CD8-positive, alpha-beta T cell (primary cell): ENCODE measurements at places on chromosomes 16 and 17.
A peak's percentile ranks its signal among the peaks of the same experiment; 100 is the strongest.

DNA sequence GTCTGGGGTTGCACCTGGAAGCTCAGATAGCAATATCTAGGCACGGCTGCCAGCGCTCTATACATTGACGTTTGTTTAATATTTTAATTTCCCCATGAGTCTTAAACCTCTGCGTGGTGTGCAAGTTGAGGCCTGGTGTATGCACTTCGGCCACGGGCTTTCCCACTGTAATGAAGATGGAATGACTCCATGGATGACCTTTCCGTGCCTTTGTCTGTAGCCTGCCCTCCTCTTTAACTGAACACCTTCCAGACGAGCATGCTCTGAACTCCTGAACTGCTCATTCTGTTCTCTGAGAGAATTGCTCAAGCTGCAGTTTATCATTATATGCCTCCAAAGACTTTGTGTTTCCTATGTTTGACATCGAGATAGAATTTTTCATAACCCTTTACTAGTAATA lies 438.8 kb downstream of the WWOX start:
- no peak for DNase-seq

- DNase-seq = no peak
Measured at GRCh38 chr16:86716649-86717048, 138.3 kb downstream of the FOXL1 start.

DNA sequence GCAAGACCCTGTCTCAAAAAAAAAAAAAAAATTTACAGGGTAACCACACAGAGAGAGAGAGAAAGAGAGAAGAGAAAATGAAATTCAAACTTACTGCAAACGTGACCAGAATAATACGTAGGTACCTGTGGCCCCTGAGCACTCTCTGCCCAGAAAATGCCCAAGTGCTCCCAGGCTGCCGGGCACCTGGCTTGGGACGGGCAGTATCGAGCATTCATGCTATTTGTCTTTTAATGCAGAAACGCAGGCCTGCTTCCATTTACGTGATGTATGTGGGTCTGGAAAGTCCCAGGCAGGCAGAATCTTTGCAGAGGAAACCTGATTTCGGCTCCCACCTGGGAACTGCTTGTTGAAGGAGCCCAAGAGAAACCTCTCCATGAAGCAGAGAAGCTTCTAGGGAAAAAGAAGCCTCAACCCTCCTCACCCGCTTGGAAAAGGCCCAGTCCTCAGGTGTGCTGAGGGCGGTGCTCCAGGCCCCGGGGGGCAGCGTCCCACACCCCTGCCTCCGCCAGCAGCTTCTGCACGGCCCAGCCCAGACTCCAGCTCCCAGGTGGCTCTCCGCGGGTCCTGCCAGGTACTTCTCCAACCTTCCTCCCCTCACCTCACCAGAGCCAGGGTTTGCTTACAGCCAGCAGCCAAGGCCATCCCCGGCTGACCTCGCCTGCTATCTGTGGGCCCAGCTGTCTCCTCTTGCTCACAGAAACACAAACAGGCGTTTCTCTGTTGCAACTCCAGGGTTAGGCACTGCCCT lies 14.0 kb downstream of the RPH3AL start:
- no peak for DNase-seq

- DNase-seq = no peak
Measured at GRCh38 chr16:48503779-48504178, 106.2 kb downstream of the N4BP1 start.

DNA sequence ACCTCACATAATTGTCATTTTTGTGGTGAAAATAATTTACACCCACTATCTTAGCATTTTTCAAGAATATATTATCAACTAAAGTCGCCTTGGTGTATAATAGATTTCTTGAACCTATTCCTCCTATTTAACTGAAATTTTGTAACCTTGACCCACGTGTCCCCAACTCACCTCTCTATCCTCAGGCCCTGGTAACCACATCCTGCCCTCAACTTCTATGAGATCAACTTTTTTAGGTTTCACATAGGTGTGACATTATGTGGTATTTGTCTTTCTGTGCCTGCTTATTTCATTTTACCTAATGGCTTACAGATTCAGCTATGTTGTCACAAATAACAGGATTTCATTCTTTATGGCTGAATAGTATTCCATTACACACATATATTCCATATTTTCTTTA lies 73.0 kb upstream of the CNTNAP4 start:
- DNase-seq = no peak

DNA sequence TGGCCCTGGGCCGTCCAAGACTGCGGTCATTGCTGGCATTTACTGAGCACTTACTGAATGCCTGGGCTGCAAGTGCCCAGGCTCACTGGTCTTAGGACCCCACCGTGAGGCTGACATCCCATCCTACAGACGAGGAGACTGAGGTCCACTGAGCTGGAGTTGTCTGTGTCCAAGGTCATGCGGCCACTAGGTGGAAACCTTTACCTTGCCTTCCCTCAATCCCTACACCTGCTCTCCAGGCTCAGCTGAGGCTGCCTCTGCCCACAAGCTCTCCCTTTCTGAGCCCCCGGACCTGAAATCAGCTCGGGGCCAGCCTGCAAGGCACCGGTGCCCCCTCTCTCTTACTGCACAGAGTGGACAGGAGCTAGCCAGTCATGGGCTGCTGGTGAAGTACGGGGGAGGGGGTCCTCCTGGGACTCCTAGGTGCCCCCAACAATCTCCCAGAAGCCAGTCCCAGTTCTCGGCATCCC lies 1.5 kb downstream of the CASKIN1 start:
- DNase-seq = peak; percentile 23

GRCh38 chr16:85491058-85491771 lies 121.9 kb upstream of the GSE1 start:
- peak; percentile 8 for DNase-seq

DNA sequence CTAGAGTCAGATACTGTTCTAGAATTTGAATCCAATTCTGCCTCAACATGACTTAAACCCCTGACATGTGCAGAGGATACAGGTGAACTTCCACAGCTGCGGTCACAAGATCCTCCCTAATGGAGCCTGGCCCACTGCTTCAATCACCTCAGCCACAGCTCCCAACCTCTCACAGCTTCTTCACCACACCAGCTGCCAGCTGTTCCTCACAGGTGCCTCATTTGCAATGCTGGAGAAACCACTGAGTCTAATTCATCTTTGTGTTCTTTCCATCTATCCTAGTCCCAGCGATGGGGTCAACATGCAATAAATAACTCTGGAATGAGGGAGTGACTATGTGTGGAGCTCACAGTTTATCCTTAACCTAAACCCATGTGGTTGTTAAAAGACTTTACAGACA lies 72.0 kb upstream of the MAF start:
- DNase-seq = no peak

- peak; percentile 65 for DNase-seq
Measured at GRCh38 chr17:72725433-72726068, 366.9 kb downstream of the SLC39A11 start.

- DNase-seq = no peak
Measured at GRCh38 chr17:75808905-75809621, 24.5 kb downstream of the UNK start.

DNA sequence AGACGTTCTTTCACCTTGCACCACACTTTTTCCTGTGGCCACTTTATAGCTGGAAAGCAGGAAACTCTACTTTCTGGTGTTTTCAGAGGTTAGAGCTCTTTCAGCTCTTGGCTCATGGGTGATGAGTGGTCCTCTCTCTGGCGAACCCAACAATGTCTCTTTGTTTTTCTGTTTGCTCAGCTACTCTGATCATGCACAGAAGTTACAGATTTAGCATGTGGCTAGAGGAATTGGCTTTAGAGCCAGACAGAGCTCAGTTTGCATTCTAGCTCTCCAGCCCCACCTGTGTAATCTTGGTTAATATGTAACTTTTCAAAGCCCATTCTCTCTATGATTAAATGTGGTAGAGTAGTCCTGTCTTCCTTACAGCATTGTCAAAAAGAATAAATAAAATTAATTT lies 225.2 kb downstream of the HAPSTR1 start:
- DNase-seq = no peak

DNA sequence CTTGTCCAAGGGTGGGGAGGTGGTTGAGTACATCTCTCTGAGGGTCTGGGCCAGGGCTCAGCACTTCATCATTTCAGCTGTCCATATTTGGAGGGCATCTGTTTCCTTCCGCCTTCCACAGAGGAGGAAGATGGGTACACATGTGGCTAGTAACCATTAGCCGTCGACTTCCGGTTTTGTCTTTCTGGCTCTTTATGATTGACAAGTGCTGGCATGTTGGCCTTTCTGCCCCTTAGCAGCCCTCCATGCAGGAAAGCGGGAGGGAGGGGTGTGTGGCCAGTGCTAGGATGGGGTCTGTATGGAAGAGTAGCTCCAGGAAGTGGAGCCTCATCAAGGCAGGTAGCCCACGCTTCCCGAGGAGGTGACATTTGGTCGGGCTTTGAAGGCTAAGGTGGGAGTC lies 69.6 kb downstream of the RAI1 start:
- DNase-seq = peak; percentile 64

GRCh38 chr17:17714879-17715278 lies 33.6 kb downstream of the RAI1 start:
- DNase-seq = no peak

DNA sequence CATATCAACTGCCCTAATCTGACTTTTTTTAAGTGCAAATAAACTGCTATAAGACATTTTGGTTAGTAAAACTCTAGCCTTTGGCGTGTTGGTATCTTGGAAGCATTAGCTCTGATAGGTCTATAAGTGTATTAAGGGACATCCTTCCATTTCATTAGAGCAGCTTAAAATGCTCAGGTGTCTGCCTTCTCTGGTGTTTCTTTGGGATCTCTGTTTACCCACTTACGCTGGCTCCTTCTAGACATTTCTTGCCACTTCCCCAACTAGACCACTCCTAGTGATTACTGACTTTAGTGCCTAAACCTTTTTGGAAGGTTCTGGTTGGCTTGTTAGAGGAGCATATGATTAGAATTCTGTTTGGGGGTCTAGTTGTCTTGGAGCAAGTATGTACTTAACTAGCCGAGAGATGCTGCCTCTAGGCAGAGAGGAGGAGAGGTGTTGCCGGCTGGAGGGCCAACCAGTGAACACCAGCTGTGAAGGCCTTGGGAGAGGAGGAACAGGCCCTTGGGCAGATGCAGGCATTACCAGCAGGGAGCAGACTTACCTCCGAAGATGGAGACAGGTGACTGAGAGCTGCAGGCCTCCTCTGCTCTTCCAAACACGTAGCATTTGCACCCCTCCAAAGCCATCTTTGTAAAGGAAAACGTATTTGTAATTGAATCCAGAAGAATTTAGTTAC lies 15.2 kb upstream of the CLEC18C start:
- DNase-seq = no peak

DNA sequence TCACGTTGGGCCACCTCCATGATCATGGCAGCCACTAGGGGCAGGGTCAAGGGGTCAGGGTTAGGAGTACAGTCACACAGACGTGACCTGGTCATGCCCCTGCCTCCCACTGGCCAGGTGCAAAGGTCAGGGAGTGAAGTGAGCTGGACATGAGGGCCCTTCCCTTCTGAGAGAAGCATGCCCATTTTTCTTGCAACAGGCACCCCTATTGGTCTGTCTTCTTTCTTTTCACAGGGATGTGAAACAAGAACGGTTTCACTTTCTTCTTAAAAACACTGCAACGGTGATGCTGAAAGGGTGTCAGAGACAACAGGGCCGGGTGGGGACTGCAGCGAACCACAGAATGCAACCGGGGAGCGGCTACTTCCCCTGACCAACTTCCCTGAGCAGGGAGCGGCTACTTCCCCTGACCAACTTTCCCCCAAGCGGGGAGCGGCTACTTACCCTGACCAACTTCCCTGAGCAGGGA lies 52.1 kb upstream of the DOC2B start:
- DNase-seq = no peak

- no peak for DNase-seq
Measured at GRCh38 chr16:920051-920681, 50.6 kb downstream of the LMF1 start.

DNA sequence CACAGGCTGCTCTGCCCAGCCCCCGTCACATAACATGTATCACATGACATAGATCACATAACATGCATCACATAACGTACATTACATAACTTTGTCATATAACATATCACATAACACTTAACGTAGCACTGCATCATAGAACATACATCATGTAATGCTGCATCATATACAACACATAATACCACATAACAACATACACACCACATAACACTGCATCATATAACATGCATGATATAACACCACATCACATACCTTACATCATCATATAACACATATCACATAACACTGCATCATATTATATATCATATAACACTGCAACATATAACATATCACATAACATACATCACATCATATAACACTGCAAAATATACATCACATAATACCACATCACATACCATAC lies 83.8 kb downstream of the AXIN2 start:
- no peak for DNase-seq

DNA sequence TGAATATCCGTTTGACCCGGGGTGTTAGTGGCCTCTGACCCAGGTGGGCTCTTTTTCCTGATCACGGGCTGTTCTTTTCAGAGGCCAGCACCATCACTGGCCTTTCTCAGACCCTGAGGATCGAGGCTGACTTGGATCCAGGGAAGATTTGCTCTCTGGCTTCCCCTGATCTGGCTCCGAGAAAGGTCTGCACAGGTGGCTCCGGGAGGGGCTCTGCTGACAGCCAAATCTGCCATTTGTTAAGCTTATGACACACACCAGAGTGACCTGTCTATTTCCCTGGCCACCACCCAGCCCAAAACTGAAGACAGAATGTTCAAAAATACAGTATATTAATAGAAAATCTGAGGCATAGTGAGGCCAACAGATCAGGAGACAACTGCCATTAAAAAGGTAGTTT lies 221.8 kb upstream of the TNRC6C start:
- no peak for DNase-seq

GRCh38 chr17:74217037-74217730 lies 3.8 kb downstream of the TTYH2 start:
- no peak for DNase-seq

DNA sequence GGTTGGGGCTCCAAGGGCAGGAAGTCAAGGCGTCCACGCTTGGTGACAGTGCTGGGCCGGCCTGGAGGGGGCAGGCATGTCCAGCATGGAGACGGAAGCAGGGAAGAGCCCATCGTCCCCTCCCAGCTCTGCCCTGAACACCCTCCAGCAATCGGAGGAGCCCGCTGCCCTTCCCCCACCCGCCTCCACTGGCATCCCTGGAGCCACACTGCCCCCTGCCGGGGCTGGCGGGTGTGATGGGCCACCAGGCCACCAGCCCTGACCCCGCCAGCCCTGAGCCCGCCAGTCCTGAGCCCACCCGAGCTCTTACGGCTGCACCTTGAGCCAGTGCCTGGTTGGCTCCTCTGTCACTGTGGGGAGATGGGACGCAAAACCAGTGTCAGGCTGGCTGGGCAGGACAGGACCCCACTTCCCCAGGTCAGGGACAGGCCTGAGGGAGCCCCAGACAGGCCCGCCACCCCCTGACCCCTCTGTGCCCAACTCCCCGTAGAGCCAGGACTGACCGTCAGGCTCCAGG lies 4.1 kb upstream of the CDH15 start:
- DNase-seq = peak; percentile 83

- DNase-seq = no peak
Measured at GRCh38 chr17:49936386-49936785, 32.6 kb upstream of the DLX4 start.

- no peak for DNase-seq
Measured at GRCh38 chr16:70576431-70577255, 53.0 kb downstream of the SF3B3 start.
